ENCODE measurements at places on chromosomes 2 and 18.

- DNase-seq, result no peak
Observed at GRCh38 chr18:33152376-33152775, 288.1 kb downstream of the CCDC178 start.

DNA sequence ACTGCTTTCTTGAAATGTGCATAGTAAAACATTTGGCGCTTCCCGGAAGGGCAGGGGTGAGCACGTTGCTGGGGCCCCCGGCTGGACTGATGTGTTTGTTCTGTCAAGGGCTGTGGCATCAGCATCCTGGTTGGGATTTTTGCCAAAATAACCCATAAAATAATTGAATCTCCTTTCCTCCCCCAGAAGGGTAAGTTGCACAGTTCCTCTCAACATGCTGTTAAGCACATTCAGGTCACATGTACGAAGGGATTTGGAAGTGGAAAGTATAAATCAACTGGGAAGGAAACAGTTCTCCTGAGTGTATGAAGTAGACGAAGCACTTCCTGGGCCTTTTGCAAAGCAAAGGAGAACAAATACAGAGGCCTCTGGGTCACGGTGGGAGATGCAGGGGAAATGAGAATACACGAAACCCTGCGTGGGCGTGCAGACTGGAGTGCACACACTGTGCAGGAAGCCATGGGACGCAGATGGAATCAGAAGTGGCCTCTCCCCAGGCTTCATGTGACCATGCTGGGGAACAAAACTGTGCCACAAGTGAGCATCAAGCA, 183.9 kb downstream of the LPIN1 start:
- no peak for DNase-seq

DNA sequence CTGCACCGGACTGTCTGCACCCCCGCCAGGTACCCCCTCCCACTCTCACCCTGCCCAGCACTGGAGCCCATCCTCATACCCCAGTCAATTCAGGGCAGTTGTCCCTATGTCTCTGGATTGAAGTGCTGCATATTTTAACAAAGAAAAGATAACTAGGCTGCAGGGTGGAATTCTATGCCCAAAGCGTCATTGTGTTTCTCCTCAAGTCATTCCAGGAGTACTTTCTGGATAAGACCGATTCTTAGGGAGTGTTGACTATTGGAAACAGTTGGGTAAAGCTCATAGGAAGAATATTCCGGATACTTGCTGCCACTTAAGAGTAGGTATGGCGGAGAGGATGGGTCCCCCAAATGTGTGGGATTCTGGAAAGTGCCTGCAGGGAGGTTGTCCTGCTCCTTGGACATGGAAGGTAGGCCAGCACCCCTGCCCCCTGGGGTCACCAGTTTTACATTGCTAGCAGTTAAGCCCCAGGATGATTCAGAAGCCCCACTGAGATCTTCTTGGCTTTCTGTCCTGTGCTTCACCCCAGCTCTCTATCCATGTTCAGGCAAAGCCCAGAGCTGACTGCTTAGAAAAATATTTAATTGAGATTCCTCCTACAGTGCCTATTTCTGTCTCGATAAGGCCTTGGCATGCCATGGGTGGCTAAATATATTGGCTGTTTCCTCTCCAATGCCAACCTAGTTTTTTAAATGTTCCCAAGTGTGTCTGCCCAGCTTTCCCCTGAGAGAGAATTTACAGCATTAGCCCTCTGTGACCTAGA, 48.2 kb downstream of the RPL37A start:
- DNase-seq, result no peak

DNA sequence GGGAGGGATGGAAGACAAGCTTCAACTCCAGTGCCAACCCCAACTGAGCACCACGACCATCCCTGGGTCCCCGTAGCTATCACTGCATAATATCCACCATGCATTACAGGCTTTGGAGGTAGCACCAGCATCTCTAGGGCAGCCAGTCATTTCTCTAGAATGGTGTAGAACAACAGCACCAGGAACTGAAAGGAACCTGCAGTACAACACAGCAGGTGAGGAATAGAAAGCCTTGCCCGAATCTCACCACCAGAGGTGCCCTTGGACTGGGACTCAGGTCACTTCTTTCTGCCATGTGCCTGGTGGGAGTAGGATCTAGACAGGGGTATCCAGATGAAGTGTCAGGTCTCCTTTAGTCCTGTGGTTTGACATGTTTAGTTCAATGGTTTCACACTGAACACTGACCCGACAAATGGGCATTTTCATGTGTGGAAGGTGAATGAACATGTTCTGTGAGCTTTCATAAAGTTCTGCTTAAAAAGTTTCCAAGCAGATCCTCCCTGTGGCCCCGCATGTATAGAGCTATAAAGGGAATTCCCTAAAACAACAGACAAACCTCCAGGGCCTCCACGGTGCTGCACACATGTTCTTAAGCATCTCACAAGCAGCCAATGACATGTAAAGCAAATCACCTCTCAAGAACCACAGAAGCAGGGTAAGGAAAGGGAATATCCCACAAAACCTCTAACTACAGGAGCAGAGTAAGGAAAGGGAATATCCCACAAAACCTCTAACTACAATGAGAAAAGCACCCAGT, 208.3 kb downstream of the AFF3 start:
- DNase-seq, result no peak

Data from AG04449 (cell line).